ENCODE measurements at places on chromosomes 4 and X.
A peak's percentile ranks its signal among the peaks of the same experiment; 100 is the strongest.

GRCh38 chrX:12777670-12778069 is 13.5 kb upstream of the PRPS2 start:
- no peak for DNase-seq

DNA sequence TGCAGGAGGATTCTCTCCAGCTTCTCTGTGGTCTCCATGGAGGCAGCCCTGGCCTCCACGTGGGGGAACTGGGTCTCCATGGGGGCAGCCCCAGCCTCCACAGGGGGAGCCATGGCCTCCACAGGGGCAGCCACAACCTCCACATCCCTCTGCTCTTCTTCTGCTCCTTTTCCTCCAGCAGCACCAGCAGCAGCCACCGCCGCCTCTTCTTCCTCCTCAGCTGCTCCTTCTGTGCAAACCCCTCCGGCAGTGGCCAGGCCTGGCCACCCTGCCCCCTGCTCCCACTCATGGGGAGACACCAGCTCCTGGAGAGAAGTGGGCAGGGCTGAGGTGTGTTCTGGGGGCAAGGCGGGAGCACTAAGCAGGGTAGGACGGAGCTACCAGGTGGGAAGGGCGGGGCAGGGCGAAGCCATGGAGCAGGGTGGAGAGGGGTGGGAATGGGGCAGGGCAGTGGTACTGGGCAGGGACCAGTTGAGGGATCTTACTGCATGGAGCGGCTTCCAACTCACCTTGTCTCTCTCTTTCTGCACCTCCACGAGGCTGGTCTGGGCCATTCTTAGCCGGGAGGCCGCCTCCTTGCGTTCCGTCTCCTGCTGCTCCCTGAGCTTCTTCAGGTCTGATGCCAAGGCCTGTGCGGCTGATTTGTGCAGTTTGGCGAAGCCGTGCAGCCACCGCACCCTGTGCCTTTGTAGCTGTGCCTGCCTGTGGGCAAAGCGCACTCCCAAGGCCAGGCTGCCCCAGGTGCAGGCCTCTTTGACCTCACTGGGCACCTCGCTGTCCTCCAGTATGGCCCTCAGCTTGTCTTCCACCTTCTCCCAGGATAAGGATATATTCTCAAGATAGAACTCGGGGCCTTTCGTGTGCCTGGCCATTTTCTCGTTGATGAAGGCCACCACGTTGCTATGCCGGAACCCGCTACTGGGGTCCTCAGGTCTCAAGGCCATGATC is 766 bp downstream of the TEX13A start:
- no peak for DNase-seq

GRCh38 chr4:156420623-156421022 is 467.0 kb upstream of the CTSO start:
- DNase-seq, result no peak

DNA sequence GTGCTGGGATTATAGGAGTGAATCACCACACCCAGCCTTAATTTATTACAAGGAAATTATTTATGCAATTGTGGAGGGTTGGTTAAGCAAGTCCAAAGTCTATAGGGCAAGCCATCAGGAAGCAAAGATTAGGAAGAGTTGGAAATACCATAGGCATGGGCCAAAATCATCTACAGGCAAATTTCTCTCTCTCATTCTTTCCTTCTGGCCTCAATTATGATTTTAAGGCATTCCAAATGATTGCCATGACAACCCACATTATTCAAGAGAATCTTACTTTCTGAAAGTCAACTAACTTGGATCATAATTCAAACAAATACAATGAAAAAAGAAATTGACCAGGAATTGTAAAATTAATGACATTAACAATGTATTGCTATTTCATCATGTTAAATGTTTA is 400.8 kb downstream of the GPM6A start:
- DNase-seq, result no peak

GRCh38 chr4:82458729-82459128 is 28.3 kb downstream of the ENOPH1 start:
- DNase-seq, result no peak

DNA sequence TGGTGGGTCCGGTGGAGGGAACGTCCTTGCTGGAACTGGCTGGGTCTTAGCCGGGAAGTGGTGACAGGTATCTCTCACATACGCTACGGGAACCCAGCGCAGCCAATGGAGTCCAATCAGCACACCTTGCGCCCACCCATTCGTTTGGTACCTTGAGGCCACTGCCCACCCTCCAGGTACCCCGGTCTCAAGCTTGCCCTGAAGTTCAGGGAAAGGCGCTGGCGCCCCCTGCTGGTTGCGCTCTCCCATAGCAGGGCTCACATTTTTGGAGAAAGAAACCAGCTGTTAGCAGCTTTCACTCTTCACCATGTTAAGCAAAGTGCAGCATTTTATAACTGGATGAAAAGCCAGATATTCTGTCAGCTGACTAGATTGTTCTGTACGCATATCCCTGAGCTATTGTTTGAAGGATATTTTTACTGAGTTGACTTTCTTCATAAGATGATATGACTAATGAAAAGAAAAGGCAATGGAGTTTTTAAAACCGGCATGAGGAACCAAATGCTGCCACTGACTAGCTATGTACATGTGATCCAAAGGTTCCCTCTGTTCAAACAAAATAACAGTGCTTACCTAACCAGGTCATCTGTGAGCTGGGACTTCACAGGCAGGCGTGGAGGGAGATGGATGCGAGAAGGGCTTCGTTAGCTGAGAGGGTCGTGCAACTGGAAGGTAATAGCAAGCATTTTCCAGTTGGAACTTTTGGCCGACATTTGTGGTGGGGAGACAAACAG is 43.7 kb downstream of the OTOP1 start:
- DNase-seq, result peak; percentile 6

DNA sequence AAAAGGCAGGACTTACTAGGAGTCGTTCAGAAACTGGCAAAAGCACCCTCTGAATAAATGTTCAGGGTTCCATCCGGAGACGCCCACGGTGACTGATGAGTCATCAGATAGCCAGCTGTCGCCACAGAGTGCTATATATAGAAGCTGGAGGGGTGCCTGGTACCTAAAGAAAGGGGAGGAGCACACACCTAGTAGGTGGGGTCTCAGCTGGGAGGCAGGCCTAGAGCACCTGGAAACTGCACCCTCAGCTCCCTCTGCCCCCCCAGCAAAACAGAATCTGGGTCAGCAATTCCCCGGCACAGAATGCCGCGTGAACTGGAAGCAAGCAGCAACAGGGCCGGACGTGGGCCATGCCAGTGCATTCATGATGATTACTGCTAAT is 242.0 kb downstream of the BCOR start:
- DNase-seq, result peak; percentile 50

GRCh38 chr4:110798687-110799086 is 175.8 kb upstream of the PITX2 start:
- no peak for DNase-seq
